ENCODE measurements at places on chromosomes 3 and 15. TPM values are rescaled to one million over a fixed set of nuclear protein-coding genes. Genes with fewer than 3 reads are reported as not detected.

GOLGA8O gene
- not detected for total RNA-seq

DNA sequence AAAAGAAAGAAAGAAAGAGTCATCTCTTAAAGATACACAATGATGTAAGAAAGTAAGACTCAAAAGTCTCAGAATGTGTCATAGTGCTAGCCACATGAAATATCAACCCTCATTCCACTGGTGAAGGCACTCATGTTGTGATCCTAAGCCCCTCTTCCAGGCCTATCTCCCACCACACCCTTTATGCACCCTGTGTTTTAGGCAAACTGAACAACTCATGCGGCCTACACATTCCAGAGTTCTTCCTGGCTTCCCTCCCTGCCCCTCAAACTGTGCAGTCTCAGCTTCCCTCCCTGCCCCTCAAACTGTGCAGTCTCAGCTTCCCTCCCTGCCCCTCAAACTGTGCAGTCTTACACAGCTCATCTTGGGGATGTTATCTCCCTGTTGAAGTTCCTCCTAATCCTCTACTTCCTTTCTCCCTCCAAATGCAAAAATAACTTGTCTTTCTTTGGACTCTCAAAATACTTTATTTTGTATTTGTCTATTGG lies 69.0 kb upstream of the FNDC3B start:
- H3K27ac ChIP-seq, result no peak overlapping the region
- no peak overlapping the region for H3K4me3 ChIP-seq
- no peak for DNase-seq

EXD1 gene
- not detected for total RNA-seq

- no peak for DNase-seq
- H3K36me3 ChIP-seq, result no peaks in the 10 kb centered on the region
Measured at GRCh38 chr15:83436513-83437158, 10.5 kb upstream of the SH3GL3 start.

GRCh38 chr15:42825599-42825998 lies 88.7 kb upstream of the CDAN1 start:
- H3K27ac ChIP-seq, result no peak overlapping the region
- H3K4me1 ChIP-seq, result no peaks in the 10 kb centered on the region
- H3K27me3 ChIP-seq, result no peaks in the 10 kb centered on the region
- no peaks in the 10 kb centered on the region for H3K36me3 ChIP-seq
- DNase-seq, result no peak

DNA sequence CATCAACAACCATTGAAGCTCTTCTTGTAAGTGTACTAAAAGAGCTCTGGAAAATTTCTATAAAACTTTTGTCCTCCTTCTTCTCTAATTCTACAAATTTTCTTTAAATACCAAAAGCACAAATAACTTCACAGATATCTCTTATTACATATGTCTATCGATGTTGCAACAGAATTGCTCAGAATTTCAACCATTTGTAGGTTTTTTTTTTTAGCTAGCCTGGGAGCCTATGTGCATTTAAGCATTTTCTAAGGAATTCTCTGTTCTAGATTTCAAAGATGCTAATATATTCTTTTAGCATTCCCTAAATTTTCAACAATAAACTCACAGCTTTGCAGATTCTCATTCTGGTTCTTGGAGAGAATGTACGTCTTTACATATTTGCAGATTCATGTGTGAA lies 774.3 kb upstream of the NR2F2 start:
- H3K4me1 ChIP-seq, result no peaks in the 10 kb centered on the region
- DNase-seq, result no peak
- H3K27me3 ChIP-seq, result peaks cover 3% of the 10 kb centered on the region
- H3K27ac ChIP-seq, result no peak overlapping the region
- H3K36me3 ChIP-seq, result no peaks in the 10 kb centered on the region
- H3K4me3 ChIP-seq, result no peak overlapping the region

DNA sequence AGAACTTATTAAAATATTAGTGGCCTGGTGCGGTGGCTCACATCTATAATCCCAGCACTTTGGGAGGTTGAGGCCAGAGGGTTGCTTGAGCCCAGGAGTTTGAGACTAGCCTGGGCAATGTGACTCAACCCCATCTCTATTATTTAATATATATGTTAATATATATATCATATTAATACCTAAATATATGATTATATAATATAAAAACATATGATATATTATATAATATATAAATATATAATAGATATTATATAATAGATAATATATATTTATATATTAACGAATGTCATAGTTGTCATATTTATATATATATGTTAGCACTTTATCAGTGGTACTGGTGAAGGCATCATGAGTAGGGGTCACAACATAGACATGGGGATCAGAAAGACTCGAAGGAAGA lies 5.2 kb downstream of the HRG start:
- H3K4me1 ChIP-seq, result no peaks in the 10 kb centered on the region
- no peak for DNase-seq
- H3K27ac ChIP-seq, result no peak overlapping the region
- H3K36me3 ChIP-seq, result no peaks in the 10 kb centered on the region

- DNase-seq, result no peak
- H3K4me1 ChIP-seq, result no peaks in the 10 kb centered on the region
- no peaks in the 10 kb centered on the region for H3K27me3 ChIP-seq
- no peaks in the 10 kb centered on the region for H3K36me3 ChIP-seq
Measured at GRCh38 chr3:19348500-19348899, 200.2 kb downstream of the KCNH8 start.

DNA sequence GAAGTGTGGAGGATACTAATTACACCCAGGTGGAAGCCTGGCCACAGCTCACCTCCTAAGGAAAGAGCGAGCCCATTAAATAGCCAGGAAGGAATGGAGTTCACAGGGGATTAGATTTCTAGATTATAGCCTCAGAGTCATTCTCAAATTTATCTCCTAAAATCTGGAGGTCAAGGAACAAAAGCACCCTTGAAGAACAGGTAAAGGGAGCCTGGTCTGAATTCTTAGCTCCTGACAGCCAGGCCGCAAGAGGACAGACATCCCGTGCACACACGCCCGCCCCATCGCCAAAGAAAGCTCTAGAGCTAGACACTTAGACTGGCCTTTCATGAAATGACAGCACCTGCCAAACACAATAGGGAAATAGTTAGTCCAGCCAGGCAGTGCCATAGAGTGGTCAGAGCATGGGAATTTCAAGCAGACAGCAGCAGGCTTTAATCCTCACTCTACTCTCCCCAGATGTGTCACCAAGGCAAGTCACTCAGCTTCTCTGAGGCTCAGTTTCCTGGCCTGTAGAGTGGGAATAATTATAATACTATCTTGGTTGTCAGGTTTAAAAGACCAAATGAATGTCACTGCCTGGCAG lies 59.2 kb downstream of the LIPC start:
- no peak for DNase-seq
- H3K36me3 ChIP-seq, result no peaks in the 10 kb centered on the region
- H3K27ac ChIP-seq, result no peak overlapping the region
- no peaks in the 10 kb centered on the region for H3K27me3 ChIP-seq
- H3K4me1 ChIP-seq, result peaks cover 44% of the 10 kb centered on the region
